ENCODE measurements at places on chromosomes 3 and 15.

DNA sequence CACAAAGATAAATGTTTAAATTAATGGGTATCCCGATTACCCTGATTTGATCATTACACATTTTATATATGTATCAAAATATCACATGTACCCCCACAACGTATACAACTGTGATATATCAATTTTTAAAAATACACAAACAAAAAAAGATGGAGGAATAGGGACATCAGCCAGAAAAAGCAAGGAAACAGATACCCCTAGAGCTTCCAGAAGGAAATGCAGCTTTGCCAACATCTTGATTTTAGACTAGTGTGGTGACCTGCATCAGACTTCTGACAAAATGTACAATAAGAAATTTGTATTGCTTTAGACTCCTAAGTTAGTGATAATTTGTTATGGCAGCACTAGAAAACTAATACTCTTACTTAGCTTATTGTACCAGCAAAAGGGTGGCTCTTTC lies 483.8 kb downstream of the TUSC7 start:
- DNase-seq = no peak

DNA sequence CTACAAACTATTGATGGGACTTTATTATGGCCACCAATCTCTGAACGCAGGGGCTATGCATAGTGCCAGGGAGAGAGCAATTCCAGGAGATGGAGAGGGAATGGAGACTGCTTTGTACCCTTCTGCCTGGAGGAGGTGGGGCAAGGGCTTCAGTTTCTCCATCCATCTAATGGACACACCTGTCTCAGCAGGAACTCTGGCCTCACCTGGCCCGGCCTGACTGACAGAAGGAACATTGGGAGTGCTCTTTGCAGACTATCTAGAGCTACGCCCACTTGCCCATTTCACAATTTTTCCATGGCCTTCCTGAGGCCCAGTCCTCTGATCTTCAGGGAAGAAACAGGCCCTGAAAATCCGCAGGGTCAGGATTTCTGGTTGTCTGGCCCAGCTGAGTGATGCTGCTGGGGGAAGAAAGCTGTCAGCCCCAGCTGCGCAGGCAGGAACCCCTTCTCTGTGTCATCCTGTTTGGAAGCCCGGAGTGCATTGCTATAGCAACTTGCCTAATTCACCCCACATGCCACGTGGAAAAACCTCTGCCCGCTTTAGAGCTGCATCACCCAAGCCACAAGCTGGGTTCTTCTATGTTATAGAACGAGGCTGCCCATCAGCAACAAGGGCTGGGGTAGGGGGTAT lies 6.4 kb downstream of the ITGA11 start:
- DNase-seq = no peak

DNA sequence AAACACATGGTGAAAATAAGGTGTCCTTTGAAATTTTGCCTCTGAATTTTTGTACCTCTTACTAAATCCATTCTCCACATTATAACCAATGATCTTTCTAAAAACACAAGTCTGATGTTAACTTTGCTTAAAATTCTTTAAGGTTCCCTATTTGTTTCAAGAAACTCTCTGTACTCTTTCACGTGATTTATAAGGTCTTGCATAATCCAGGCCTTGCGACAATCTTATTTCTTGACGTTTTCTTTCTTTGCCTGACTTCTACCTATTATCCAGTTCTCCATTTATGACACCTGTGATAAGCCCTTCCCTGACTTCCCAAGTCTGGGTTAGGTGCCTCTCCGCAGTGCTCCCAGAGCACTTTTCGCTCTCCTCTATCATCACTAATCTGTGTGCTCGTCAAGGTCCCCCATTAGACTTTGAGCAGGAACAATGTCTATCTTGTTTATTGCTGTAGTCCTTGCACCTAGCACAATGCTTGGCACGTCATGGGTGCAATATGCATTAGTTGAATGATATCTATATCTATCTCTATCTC lies 24.3 kb upstream of the KPNA1 start:
- DNase-seq = no peak

GRCh38 chr3:30124435-30125370 lies 481.7 kb upstream of the TGFBR2 start:
- no peak for DNase-seq

- DNase-seq = no peak
Measured at GRCh38 chr15:55741833-55742497, 987 bp downstream of the PRTG start.

- no peak for DNase-seq
Measured at GRCh38 chr3:81393251-81393650, 368.2 kb downstream of the GBE1 start.

GRCh38 chr3:22491344-22491743 lies 711.8 kb upstream of the UBE2E2 start:
- no peak for DNase-seq

DNA sequence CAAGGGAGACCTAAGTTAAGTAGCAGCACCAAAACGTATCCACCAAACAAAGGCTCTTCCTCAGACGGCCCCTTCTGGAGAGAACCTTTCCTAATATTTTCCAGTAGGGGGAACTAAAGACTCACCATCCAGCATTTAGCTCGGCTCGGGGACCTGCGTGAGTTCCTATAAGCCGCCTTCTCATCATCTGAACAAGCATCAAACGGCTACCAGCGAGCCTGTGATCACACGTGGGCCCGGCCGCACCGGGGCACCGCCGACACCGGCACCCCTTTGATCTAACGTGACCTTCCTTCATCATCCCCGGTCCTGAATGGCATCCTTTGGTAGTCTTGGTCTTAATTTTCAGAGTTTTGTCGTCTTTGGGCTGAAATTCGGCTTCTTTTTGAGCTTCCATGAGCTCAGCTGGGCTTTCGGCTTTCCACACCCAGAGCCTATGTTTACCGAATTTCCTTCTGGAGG lies 1.4 kb upstream of the ROBO2 start:
- no peak for DNase-seq

- no peak for DNase-seq
Measured at GRCh38 chr15:98968576-98968975, 39.0 kb downstream of the PGPEP1L start.

DNA sequence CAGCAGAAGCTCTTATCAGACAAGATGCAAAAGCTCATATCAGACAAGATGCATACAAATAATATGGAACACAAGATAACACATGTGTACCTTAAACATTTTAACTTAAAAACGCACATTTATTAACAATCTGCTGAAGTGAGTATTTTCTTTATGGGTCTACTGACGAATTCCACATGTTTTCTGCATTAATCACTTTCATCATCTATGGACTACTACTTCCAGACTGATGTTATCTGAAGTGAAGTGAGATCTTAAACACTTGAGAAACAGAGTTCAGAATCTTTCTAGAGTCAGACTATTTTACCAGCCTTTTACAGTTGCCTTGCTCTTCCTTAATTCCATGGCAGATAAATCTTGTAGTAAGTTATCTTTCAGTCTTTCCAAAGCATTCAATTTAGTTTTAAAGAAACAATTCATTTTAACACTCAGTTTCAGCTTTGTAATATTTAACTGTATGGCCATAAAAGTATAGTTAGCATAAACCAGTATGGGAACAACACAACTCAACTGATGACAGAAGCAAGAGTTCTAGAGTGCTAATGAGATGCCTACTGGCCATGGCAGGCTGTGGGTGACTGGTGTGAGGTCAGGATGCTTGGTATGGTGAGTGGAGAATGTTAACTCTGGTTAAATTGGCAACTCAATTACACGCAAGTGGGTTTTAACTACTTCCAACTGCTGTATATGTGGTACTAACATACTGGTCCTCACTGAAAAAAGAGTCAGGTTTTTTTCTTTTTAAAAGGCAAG lies 9.8 kb downstream of the CMTM6 start:
- no peak for DNase-seq

DNA sequence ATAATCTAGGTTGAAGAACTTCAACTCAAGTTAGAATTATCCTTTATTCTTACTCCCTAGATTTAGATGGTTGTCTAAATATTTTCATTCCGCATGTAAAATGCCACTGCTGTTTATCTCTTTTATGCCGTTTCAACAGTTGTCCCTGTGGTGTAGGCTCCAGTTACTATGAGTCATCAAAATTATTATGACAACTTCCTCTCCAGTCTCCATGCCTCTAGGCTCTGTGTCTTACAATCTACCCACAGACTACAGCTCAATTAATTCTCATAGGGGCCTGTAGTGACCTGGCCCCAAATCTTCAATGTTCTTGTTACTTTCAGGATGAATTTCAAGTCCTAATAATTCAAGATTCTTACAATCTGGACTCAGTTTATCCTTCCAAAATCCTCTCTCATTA lies 105.8 kb upstream of the UNC13C start:
- DNase-seq = no peak

GRCh38 chr15:80635953-80636352 lies 59.2 kb upstream of the ABHD17C start:
- DNase-seq = no peak

- DNase-seq = no peak
Measured at GRCh38 chr3:113649174-113649845, 47.1 kb downstream of the USF3 start.

- no peak for DNase-seq
Measured at GRCh38 chr15:38531509-38531908, 33.1 kb downstream of the RASGRP1 start.

DNA sequence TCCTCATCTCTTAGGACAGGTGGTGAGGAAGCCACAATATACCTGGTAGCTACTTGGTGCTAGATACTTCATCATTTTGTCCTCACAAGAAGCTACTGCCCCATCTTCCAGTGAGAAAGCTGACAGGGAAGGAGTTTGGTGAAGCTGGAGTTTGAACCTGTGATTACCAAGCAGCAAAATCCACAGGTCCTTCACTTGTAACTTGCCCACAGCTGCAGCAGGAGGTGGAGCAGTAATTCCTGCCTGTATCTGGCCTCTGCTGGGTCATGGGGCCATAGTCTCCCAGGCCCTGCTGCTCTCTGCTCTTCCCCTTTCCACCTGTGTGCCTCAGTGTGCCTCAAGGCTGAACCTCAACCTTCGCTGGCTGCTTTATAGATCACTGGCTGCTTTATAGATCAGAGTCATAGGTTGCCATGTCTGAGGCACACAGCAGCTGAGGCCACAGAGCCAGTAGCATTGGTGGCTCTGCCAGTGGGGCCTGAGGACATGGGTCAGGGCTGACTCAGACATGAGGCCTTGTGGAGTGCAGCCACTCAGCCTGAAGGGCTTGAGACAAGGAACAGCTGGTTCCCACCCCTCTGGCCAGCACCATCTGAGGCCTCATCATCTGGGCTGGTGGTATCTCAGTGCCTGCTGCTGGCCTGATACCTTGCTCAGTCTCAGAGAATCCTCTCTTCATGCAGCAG lies 11.1 kb upstream of the CHRNB4 start:
- no peak for DNase-seq

DNA sequence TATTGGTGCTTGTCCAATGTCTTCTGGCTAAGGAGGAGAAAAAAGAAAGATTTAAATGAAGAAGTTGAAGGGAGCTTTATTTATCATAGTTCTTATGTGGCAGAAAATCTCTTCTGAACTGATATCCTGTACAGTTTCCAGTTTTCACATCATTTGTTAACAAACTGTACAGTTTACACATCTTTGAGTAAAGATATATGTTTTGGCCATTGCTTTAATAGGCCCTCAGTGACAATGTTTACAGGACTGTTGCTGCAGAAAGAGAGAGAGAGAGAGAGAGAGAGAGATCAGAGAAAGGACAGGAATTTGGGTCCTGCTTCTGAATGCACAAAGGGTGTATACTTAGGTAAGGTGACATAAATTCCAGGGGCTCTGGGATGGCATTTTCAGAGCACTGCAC lies 188.3 kb downstream of the NR1D2 start:
- DNase-seq = no peak

GRCh38 chr3:115982629-115983028 lies 359.3 kb downstream of the GAP43 start:
- DNase-seq = no peak

DNA sequence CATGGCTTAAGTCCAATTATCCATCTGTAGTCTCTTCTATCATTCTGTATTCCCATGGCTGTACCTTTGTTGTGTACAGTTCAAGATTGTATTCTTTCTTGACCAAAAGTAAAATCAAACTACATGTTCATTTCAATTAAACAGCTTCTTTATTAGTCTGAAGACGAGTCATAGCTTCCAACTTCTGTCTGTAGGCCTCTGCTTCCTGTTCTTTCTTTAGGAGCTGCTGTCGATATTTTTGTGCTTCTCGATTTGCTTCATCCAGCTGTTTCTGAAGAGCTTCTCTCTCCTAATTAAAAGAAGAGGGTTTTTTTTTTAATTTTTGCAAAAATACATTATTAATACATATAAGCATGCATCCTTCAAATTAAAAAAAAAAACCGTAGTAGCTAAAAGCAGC lies 13.0 kb upstream of the HDC start:
- no peak for DNase-seq

DNA sequence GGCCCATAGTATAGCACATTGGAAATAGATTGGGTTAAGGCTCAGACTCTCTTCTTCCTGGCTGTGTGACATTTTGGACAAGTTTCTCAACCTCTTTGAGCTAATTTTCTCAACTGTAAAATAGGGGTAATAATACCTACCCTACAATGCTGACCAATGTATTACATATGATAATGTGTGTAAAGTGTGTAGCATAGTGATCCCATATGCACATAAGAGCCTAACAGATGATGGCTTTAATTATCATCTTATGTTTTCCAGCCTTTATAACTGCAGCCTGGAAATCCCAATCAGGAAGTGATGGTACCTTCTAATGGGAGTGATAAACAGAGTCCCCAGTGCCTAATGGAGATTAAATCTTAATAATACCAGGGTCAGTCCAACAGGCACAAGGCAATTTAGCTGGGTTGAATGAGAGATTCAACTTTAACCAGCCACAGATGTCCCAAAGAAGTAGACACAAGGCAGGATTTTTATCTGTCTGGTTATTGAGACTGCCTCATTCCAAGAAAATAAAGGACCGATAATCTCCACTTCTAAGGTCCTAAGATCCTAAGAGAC lies 12.0 kb downstream of the ADAMTS9 start:
- no peak for DNase-seq

DNA sequence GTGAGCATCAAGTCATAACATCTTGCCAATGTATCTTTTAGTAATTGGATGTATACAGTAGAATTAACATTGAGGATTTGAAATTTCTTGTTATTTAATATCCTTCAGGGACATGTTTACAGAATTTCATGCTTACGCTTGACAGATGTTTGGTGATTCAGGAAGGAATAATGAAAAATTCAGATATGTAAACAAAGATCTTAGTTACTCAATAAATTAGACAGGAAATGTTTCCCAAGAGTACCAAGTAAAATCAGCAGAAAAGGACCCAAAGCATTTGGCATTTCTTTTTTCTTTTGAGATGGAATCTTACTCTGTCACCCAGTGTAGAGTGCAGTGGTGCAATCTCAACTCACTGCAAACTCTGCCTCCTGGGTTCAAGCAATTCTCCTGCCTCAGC lies 4.7 kb upstream of the COL6A5 start:
- no peak for DNase-seq

GRCh38 chr15:62545467-62546227 lies 380.6 kb upstream of the C2CD4B start:
- no peak for DNase-seq

- DNase-seq = no peak
Measured at GRCh38 chr3:124221422-124221821, 229.5 kb upstream of the ROPN1 start.

Data from activated CD4-positive, alpha-beta T cell treated with anti-CD3 and anti-CD28 coated beads for 4 hours (primary cell).